ENCODE measurements at places on chromosomes 5 and 9. TPM values are rescaled to one million over a fixed set of nuclear protein-coding genes. Genes with fewer than 3 reads are reported as not detected.

DNA sequence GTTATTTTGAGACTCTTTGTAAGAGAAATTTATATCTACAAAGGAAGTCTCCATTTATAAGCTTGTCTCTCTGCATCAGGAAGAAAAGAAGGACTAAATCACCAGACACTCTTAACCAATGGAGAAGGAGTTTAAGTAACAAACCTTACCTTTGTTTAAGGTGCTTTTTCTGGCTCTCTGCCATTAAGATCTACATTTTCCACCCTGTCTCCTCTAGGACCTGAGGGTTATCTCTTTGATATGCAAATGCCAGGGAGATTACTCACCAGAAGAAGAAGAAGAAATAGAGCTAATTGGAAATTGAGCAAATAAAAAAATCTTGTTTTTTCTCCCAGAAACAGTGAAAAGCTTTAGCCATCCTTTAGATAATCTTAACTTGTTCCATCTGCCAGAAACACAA lies 60.9 kb downstream of the CDKN2A start:
- no peak overlapping the region for H3K4me3 ChIP-seq
- H3K36me3 ChIP-seq: peaks cover 6% of the 10 kb centered on the region
- no peaks in the 10 kb centered on the region for H3K4me1 ChIP-seq
- no peak overlapping the region for H3K27ac ChIP-seq

- H3K27me3 ChIP-seq: no peaks in the 10 kb centered on the region
- H3K4me3 ChIP-seq: no peak overlapping the region
- H3K27ac ChIP-seq: no peak overlapping the region
- peak; percentile 53 for DNase-seq
- H3K4me1 ChIP-seq: peaks cover 17% of the 10 kb centered on the region
Observed at GRCh38 chr5:95901676-95902627, 59.7 kb downstream of the ELL2 start.

- no peak overlapping the region for H3K4me3 ChIP-seq
- H3K36me3 ChIP-seq: no peaks in the 10 kb centered on the region
- H3K4me1 ChIP-seq: no peaks in the 10 kb centered on the region
- H3K27ac ChIP-seq: no peak overlapping the region
- no peak for DNase-seq
Observed at GRCh38 chr9:116193636-116194035, 40.0 kb downstream of the PAPPA start.

GRCh38 chr9:90169490-90169889 lies 473.1 kb downstream of the DIRAS2 start:
- DNase-seq: no peak
- no peak overlapping the region for H3K27ac ChIP-seq
- no peak overlapping the region for H3K4me3 ChIP-seq
- H3K4me1 ChIP-seq: no peaks in the 10 kb centered on the region

- H3K4me1 ChIP-seq: no peaks in the 10 kb centered on the region
- no peak for DNase-seq
- no peaks in the 10 kb centered on the region for H3K36me3 ChIP-seq
- H3K4me3 ChIP-seq: no peak overlapping the region
Observed at GRCh38 chr5:174920906-174921550, 196.6 kb downstream of the MSX2 start.

DNA sequence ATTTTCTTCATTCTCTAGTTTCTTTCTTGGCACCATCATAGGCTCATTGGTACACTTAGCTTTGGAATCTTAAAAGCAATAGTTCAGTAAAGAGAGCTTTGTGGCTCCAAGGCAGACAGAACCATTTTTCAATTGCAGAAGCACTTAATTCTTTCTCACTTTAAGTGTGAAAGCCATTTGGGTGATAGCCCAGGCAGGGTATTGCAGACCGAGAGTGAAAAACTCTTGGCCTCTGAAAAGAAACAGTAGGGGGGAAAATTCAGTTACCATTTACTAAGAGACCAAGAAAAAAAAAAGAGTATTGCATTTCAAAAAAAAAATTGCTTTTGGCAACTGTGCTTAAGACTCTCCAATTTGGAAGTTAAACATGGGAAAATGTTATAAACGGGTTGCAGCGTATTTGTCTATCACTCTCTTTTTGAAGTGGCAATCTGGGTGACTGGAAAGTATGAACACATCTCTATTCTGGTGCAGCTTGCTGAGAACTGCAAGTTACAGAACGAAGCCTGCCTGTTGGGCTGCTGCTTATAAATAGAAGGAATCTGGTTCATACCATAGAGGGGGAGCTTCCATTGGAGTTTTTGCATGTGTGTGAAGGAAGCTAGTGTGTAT lies 170.5 kb downstream of the TLE4 start:
- no peaks in the 10 kb centered on the region for H3K36me3 ChIP-seq
- H3K4me1 ChIP-seq: no peaks in the 10 kb centered on the region
- DNase-seq: no peak
- peaks cover 3% of the 10 kb centered on the region for H3K27me3 ChIP-seq
- H3K27ac ChIP-seq: no peak overlapping the region

- no peak overlapping the region for H3K27ac ChIP-seq
- no peak for DNase-seq
- peaks cover 6% of the 10 kb centered on the region for H3K36me3 ChIP-seq
- no peaks in the 10 kb centered on the region for H3K27me3 ChIP-seq
- no peak overlapping the region for H3K4me3 ChIP-seq
- peaks cover 33% of the 10 kb centered on the region for H3K4me1 ChIP-seq
Observed at GRCh38 chr5:14397717-14398116, 183.9 kb upstream of the OTULINL start.

GRCh38 chr5:51651476-51651875 lies 268.2 kb downstream of the ISL1 start:
- H3K4me3 ChIP-seq: no peak overlapping the region
- H3K27me3 ChIP-seq: no peaks in the 10 kb centered on the region
- no peaks in the 10 kb centered on the region for H3K36me3 ChIP-seq

- H3K27me3 ChIP-seq: no peaks in the 10 kb centered on the region
- H3K27ac ChIP-seq: peak overlapping the region; percentile 87
- H3K36me3 ChIP-seq: peaks cover 27% of the 10 kb centered on the region
- H3K4me3 ChIP-seq: peak overlapping the region; percentile 96
- H3K4me1 ChIP-seq: peaks cover 28% of the 10 kb centered on the region
Observed at GRCh38 chr5:32311404-32312196, 1.1 kb downstream of the MTMR12 start.

DNA sequence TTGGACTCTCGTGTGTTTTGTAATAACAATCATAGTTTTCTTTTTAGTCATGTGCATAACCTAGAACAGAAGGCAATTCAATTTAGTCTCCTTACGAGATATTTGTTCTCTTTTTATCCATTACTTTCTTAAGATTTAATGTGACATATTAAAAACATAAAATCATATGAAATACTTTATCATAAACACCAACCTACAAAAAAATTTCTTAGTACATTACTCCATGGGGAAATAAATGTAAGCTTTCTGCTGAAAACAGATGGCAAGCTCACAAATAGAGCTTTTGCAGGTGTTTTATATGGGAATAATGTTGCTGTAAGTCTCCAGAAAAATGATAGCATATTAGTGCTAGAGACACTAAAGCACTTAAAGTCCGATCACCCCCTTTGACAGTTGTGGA lies 1035.2 kb upstream of the ARRDC3 start:
- no peak overlapping the region for H3K27ac ChIP-seq
- H3K36me3 ChIP-seq: no peaks in the 10 kb centered on the region
- DNase-seq: no peak
- no peak overlapping the region for H3K4me3 ChIP-seq
- H3K4me1 ChIP-seq: no peaks in the 10 kb centered on the region

DNA sequence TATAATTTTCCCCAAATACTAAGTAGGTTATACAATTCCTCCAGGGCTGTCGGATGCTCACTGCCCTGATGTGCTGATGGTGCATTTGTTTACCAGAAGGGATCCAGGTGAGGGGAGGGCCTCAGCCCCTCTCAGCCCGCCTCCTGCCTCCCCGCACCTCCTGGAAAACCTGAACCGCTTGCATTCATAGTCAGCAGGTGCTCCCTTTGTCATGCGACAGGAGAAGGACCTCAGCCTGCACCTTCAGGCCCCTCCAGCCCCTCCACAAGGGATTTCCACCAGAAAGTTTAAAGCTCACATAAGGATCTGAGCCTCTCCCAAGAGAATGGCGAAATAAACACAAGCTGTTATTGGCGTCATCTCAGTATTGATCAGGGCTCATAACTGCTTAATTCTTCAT lies 36.5 kb upstream of the NTNG2 start:
- H3K27me3 ChIP-seq: peaks cover 59% of the 10 kb centered on the region
- H3K36me3 ChIP-seq: no peaks in the 10 kb centered on the region
- H3K4me1 ChIP-seq: peaks cover 15% of the 10 kb centered on the region
- H3K4me3 ChIP-seq: no peak overlapping the region
- no peak overlapping the region for H3K27ac ChIP-seq

- H3K4me1 ChIP-seq: peaks cover 2% of the 10 kb centered on the region
- peaks cover 53% of the 10 kb centered on the region for H3K27me3 ChIP-seq
- no peak overlapping the region for H3K4me3 ChIP-seq
- no peak overlapping the region for H3K27ac ChIP-seq
- no peak for DNase-seq
Observed at GRCh38 chr9:130535818-130536521, 43.4 kb upstream of the FUBP3 start.

- no peak for DNase-seq
- H3K27me3 ChIP-seq: no peaks in the 10 kb centered on the region
- H3K4me1 ChIP-seq: peaks cover 25% of the 10 kb centered on the region
- H3K36me3 ChIP-seq: peaks cover 59% of the 10 kb centered on the region
- H3K27ac ChIP-seq: peak overlapping the region; percentile 76
Observed at GRCh38 chr9:15206903-15207696, 99.9 kb downstream of the TTC39B start.

DNA sequence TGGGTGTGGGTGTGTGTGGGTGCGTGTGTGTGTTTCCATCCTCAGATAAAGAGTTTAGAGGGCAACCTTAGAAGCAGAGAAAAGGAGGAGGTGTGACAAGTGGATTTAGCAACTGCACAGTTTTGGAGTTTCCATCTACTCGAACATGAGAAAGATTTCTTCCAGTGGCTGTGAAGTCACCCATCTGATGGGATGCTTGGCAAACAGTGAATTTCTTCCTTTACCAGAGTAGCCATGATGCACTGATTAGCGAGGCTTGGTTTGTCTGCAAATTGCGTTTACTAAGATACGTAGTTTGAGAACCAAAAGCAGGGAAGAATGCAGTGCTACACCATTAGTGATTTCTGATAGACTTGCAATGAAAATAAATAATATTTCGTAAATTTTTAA lies 791 bp upstream of the STARD4 start:
- peak overlapping the region; percentile 99 for H3K4me3 ChIP-seq
- peaks cover 25% of the 10 kb centered on the region for H3K36me3 ChIP-seq
- peaks cover 51% of the 10 kb centered on the region for H3K4me1 ChIP-seq
- no peaks in the 10 kb centered on the region for H3K27me3 ChIP-seq

- no peak overlapping the region for H3K27ac ChIP-seq
- peaks cover 25% of the 10 kb centered on the region for H3K27me3 ChIP-seq
- no peaks in the 10 kb centered on the region for H3K4me1 ChIP-seq
- no peaks in the 10 kb centered on the region for H3K36me3 ChIP-seq
- no peak for DNase-seq
Observed at GRCh38 chr5:88518131-88519016, 249.7 kb upstream of the TMEM161B start.

- no peak overlapping the region for H3K4me3 ChIP-seq
- DNase-seq: no peak
- H3K27ac ChIP-seq: no peak overlapping the region
- H3K36me3 ChIP-seq: no peaks in the 10 kb centered on the region
Observed at GRCh38 chr5:104421431-104421830, 858.8 kb upstream of the NUDT12 start.

- no peak overlapping the region for H3K27ac ChIP-seq
- peaks cover 3% of the 10 kb centered on the region for H3K4me1 ChIP-seq
- no peaks in the 10 kb centered on the region for H3K36me3 ChIP-seq
- peaks cover 13% of the 10 kb centered on the region for H3K27me3 ChIP-seq
- no peak overlapping the region for H3K4me3 ChIP-seq
Observed at GRCh38 chr9:34555936-34556525, 33.2 kb upstream of the ENHO start.

- no peaks in the 10 kb centered on the region for H3K36me3 ChIP-seq
- no peaks in the 10 kb centered on the region for H3K4me1 ChIP-seq
- no peak for DNase-seq
- no peaks in the 10 kb centered on the region for H3K27me3 ChIP-seq
- no peak overlapping the region for H3K4me3 ChIP-seq
- H3K27ac ChIP-seq: no peak overlapping the region
Observed at GRCh38 chr5:60494144-60494543, 205.8 kb downstream of the DEPDC1B start.

Gene PPIC
- total RNA-seq: not detected

Gene NKD2
- total RNA-seq: 3.3 TPM

Gene RNF180
- total RNA-seq: not detected

Gene FOXE1
- not detected for total RNA-seq

Gene FAM78A
- total RNA-seq: 51.6 TPM

Gene F2R
- total RNA-seq: 2.9 TPM

Gene FUT7
- 0.09 TPM for total RNA-seq

Gene PDE6A
- total RNA-seq: not detected

Gene MPDZ
- not detected for total RNA-seq

Gene CCL27
- total RNA-seq: 0.52 TPM

Gene CSF1R
- total RNA-seq: not detected

Gene GMCL2
- total RNA-seq: 0.07 TPM
